ENCODE measurements at places on chromosomes 5 and 9.

DNA sequence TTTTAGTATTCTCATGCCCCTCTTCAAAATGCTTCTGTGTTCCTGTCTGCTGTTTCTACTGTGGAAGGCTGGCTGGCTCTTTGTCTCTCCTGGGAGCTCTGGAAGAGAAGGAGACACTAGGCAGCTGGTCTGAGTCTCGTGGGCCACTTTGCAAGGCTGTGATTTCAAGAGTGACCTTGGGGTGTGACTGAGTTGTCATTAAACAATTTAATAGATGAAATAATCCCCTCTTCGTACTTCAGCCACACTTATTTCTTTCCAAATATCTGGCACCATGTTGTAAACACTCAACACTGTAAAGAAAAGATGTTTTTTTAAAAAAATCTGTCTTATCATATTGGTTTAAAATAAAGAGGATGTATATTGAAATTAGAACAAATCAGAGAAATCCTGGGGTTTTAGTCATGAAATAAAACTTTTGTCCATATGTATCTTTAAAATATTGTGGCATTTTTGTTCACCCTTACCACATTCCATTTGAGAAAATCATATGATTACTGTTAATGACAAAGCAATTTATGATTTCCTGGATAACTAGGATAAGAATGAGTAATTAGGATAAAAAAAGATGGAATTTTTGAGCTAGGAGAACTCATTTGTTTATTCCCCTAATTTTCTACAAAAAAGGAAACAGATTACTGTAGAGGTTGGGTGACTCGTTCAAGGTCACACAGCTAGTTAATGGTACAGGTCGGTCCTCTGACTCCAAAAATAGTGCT, 200.8 kb downstream of the MAT2B start:
- no peak for DNase-seq

DNA sequence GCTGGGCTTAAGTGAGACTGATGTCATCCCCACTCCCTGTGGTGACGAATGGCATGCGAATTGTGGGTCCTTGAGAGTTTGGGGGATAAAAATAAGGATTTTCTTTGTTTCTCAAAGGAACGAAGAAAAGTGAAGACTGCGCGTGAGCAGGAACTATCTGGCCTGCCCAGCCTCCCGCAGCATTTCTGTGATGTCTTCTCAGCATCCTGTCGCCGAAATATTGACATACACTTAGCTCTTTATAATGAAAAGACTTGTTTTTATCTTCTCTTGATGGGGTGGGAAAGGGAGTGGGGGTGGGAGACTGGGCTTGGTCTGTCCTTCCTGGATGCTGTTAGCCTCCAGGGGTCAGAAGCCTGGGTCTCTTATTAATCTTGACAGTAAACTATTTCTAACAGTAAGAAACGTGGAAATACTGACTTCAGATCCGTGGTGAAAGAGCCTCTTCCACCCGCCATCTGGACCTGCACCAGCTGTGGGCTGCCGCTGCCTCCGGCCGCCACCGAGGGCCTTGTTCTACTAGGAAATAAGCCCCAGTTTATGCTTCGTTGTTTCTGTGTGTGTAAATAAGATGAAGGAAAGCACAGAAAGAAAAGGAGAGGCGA, 239.6 kb downstream of the FANCC start:
- DNase-seq = no peak

GRCh38 chr5:67059744-67060490, 136.7 kb downstream of the CD180 start:
- DNase-seq = no peak

DNA sequence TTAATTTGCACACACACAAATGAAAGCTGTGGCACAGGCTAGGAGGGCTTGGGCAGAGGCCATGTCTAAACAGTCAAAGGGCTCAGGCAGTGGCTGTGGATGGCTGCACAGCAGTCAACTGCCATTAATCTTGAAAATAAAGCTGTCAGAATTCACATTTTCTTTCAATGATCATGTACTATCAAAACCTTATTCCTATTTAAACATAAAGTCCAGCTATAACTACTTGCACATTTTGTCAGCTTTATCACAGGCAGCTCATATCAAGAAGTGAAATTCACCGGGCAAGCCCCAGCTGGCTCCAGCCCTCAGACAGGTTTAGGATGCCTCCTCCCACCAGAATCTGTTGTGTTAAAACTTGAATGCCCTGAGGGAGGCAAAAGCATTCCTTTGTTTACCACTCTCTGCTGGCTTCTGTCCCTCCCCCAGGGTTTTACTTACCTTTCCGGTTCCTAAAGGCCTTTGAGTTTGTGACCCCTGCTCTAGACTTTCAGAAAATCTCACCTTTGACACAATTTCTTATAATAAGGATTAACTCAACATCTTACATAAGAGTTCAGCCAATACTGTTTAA, 54.9 kb upstream of the GRAMD2B start:
- no peak for DNase-seq

GRCh38 chr9:22389271-22389670, 57.4 kb upstream of the DMRTA1 start:
- DNase-seq = no peak
